Activated naive CD4-positive, alpha-beta T cell treated with anti-CD3 and anti-CD28 coated beads, Interleukin-2, amount 50 U/mL, for 72 hours (primary cell): ENCODE measurements at places on chromosomes 16 and 17. TPM values are rescaled to one million over a fixed set of nuclear protein-coding genes. Genes with fewer than 3 reads are reported as not detected.

Gene LRRC37B
- total RNA-seq, result 18.3 TPM

GRCh38 chr16:85578599-85578948 lies 34.5 kb upstream of the GSE1 start:
- no peak for DNase-seq

Gene IQCK
- 2.3 TPM for total RNA-seq

DNA sequence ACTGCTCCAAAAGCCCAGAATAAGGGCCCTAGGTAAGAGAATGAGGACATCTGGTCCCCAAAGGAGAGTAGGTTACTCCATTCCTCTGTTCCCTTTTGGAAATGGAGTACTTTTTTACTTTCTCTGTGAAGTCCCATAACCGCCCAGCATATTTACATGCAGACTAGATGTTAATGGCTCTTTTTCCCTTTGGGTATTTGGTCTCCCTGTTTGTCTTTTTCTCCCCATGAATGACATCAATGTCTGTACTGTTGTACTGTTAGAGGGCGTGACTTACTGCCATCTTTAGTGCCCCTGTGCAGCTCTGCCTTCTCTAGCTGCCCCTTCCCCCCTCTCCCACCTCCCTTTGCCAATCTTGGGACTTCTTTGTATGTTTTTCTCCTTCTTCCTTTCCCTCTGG lies 19.0 kb downstream of the GPR179 start:
- no peak for DNase-seq
